B cell (primary cell): ENCODE measurements at places on chromosomes 5 and 9. TPM values are rescaled to one million over a fixed set of nuclear protein-coding genes. Genes with fewer than 3 reads are reported as not detected.

Gene LCP2
- total RNA-seq = 13.6 and 13.9 TPM in 2 replicates

Gene GFM2
- total RNA-seq = 22.6 and 28.5 TPM in 2 replicates

Gene TSSK1B
- not detected in 2 replicates for total RNA-seq

Gene STPG3
- total RNA-seq = not detected in 2 replicates

Gene PTGS1
- 9.5 and 10.4 TPM in 2 replicates for total RNA-seq

Gene FOXD4L3
- 0.22 TPM in 2 replicates for total RNA-seq

Gene CSF1R
- 1.5 and 1.6 TPM in 2 replicates for total RNA-seq

Gene MARCOL
- not detected in 2 replicates for total RNA-seq

Gene INSYN2B
- not detected in 2 replicates for total RNA-seq

Gene CD14
- total RNA-seq = 0.97 and 1.8 TPM in 2 replicates

Gene ABLIM3
- total RNA-seq = not detected in 2 replicates

Gene LCN1
- total RNA-seq = not detected in 2 replicates

Gene MARCHF6
- 199 and 201 TPM in 2 replicates for total RNA-seq

Gene CFAP90
- not detected in 2 replicates for total RNA-seq

Gene PCDHA1
- total RNA-seq = not detected in 2 replicates

Gene C5orf46
- not detected in 2 replicates for total RNA-seq

Gene FOXD1
- 0.44 and 0.49 TPM in 2 replicates for total RNA-seq

Gene TMEM174
- not detected in 2 replicates for total RNA-seq

Gene PCDHGA11
- total RNA-seq = 1.5 and 1.8 TPM in 2 replicates

Gene PKD2L2
- 0.37 and 0.63 TPM in 2 replicates for total RNA-seq

Gene SPATA31A3
- total RNA-seq = not detected in 2 replicates

Gene SLC34A3
- total RNA-seq = not detected in 2 replicates

Gene IFNA13
- not detected in 2 replicates for total RNA-seq

Gene PCSK1
- not detected in 2 replicates for total RNA-seq

Gene IRX2
- total RNA-seq = not detected in 2 replicates

Gene NPR2
- 4.9 and 8.0 TPM in 2 replicates for total RNA-seq

Gene LAMC3
- total RNA-seq = 0.25 and 0.29 TPM in 2 replicates

Gene TRIM36
- 0.39 and 1.6 TPM in 2 replicates for total RNA-seq

Gene EQTN
- total RNA-seq = 0.95 TPM in 1 of 2 replicates, not detected in the other

Gene CD72
- total RNA-seq = 94.6 and 110 TPM in 2 replicates

Gene COL23A1
- total RNA-seq = 0.10 and 0.20 TPM in 2 replicates

Gene HAPLN1
- not detected in 2 replicates for total RNA-seq

Gene CBY3
- 0.37 TPM in 1 of 2 replicates, not detected in the other for total RNA-seq

Gene NMUR2
- not detected in 2 replicates for total RNA-seq

Gene ADAMTS16
- not detected in 2 replicates for total RNA-seq

Gene SV2C
- total RNA-seq = 0.07 TPM in 1 of 2 replicates, not detected in the other

Gene COQ4
- 54.9 and 57.3 TPM in 2 replicates for total RNA-seq

Gene SLC36A3
- total RNA-seq = not detected in 2 replicates

Gene CATSPER3
- total RNA-seq = 0.79 and 2.7 TPM in 2 replicates

Gene XPA
- 21.3 and 27.4 TPM in 2 replicates for total RNA-seq

Gene PAIP2
- total RNA-seq = 109 and 121 TPM in 2 replicates

Gene FAM151B
- 1.1 TPM in 1 of 2 replicates, not detected in the other for total RNA-seq

Gene TGFBI
- total RNA-seq = 3.7 and 4.2 TPM in 2 replicates

Gene FOXD4L5
- 0.79 and 1.0 TPM in 2 replicates for total RNA-seq
